Activated CD4-positive, alpha-beta T cell treated with anti-CD3 and anti-CD28 coated beads for 36 hours (primary cell): ENCODE measurements at places on chromosomes 2 and 18. TPM values are rescaled to one million over a fixed set of nuclear protein-coding genes. Genes with fewer than 3 reads are reported as not detected.

Gene STARD6
- not detected for total RNA-seq

Gene CHAC2
- total RNA-seq, result 15.8 TPM

Gene CGREF1
- total RNA-seq, result 6.4 TPM

DNA sequence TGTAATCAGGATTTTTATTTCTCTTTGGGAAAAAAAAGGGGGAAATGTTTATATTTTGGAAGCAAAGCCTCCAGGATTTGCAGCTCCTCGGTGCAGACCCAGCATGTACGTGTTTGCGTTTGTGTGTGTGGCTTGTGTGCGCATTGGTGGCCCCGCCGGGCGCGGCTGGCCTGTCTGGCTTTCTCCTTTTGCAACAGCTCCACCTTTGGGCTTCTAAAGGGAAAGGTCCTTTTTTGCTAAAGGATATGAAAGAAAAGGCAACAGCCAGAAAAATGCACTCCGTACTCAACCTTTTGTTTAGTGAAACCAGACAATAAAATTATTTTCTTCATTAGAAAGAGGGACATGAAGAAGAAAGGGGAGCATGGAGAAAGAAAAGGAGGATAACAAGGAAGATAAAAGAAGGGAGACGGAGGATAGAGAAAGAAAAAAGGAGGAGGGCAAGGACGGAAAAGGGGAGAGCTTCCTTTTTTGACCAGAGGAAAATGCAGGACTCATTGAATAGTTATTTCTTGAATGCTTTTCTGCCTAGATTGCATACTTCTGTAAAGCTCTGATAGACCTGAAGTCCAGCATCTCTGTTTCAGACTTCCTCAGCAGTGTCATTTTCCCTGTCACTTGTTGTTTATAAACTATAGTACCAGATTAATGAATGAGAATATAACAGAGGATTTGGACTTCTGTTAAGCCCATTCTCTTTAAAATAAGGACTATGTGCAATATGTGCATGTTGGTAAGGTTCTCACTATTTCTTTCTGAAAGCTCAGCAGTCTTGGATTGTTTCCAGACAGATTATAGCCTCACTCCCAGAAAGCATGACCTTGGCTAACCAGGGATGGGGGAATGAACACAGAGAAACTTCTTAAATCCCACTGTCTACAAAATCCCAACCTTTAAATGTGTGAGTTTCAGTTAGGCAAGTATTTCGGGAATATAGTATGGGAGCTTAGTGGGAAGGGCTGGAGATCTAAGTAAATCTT is 563.1 kb upstream of the PIK3C3 start:
- no peaks in the 10 kb centered on the region for H3K27me3 ChIP-seq
- no peak overlapping the region for H3K27ac ChIP-seq
- H3K36me3 ChIP-seq, result no peaks in the 10 kb centered on the region

DNA sequence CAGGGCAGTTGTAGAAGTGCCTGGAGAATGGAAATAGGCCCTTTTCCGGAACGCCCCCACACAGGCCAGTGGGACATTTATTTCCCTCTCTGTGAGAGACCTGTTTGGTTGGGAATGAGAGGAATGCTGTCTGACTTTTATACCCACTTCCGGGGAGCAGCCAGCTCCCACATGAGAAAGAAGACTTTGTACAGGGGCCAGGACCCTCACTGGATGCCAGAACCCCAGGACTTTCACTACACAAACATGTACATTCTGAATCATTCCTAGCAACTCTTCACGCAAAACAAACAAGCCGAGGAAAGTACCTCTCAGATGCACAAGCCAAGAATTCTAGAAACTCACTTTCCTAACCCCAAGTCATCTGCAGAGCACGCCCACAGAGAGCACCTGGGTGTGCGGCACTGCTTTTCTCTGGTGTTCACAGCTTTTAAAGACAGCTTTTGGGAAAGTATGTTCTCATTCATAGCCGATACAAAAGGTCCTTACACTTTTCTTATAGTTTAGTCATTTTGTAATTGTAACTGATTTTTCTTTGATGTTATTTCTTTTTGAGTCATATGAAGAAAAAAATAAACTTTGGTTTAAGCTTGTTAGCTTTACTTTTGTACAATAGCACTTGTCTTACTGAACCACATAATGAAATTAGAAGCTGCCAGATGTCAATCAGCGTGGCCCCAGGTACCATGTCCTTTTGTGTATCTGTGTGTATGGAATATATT is 856.1 kb upstream of the ID2 start:
- no peaks in the 10 kb centered on the region for H3K36me3 ChIP-seq
- H3K27me3 ChIP-seq, result peaks cover 3% of the 10 kb centered on the region
- H3K4me3 ChIP-seq, result peak overlapping the region; percentile 26
- H3K27ac ChIP-seq, result peak overlapping the region; percentile 93
- DNase-seq, result peak; percentile 86
